ENCODE measurements at places on chromosomes 5 and 9.
A peak's percentile ranks its signal among the peaks of the same experiment; 100 is the strongest.

GRCh38 chr9:131423171-131423581, 29.3 kb downstream of the PRRC2B start:
- DNase-seq = no peak

- no peak for DNase-seq
Observed at GRCh38 chr5:36790847-36791246, 85.7 kb upstream of the NIPBL start.

GRCh38 chr5:120152472-120152871, 311.6 kb upstream of the PRR16 start:
- no peak for DNase-seq

DNA sequence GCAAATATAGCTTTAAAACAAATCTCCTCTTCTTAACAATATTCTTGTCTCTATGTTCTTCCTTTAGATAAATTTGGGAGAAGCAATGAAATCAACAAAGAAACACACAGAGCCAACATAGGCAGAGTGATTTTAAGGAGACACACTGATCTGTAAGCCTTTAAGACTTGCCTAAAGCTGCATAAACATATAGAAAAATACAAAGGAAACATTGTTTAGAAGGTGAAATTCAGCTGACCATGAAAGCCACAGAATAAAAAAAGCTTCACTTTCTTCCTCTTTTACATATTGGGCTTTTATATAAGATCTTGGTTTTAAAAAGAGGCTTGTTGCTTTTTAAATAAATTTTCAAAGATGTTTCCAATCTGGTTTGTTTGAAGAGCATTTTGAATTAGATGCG, 1277.5 kb downstream of the EFNA5 start:
- DNase-seq = peak; percentile 32

GRCh38 chr5:160133918-160134304, 14.7 kb upstream of the PWWP2A start:
- no peak for DNase-seq

DNA sequence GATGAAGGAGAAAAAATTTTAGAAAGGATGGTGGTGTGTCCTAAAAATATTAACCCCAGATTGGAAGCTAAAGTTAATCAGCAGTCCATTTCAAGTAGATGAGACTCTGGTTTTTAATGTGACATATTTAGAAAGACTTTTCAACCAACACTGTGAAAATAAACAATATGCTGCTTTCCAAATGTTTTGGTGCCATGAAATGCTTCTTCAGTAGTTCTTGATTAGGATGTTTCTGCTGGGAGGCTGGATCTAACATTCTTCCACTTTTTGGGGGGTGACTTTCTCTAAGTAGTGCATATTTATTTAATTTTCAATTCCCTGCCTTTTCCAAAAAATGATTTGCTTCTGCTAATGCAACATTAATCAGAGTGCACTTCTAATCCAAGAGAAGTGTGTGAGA, 593.3 kb upstream of the DMAC1 start:
- no peak for DNase-seq

DNA sequence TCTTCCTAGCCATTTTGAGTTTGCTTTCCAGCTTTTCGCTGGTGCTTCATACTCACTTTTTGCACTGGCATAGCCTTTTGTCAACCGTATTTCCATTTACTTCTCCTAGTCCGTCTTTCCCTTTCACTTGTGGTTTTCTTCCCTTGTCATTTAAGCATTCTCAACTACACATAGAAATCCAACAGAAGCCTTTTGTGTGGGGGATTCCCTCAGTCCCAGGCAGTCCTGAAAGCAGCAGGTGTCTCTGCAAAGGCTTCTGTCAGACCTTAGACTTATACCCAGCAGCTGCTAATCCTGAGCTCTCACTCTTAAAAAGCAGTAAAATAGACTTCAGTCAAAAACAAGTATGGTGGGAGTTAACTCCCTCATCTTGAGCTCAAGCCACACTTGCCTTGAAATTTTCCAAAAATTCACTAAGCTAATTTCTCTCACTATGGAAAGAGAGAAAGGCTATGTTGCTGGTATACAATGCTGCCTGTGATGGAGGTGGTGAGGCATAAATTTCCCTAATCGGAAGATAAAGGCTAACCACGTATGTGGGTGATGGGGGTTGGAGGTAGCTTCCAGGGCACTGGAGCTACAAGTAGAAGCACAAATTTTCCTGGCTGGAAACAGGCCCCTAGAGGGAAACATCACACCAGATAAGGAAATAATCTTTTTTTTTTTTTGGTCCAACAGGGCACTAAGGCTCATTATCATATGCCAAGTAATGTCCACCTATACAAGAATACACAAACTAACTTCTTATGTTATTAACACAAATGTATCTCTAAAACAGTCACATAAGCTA, 34.8 kb upstream of the IFNK start:
- DNase-seq = peak; percentile 13

GRCh38 chr5:135814316-135814715, 20.1 kb upstream of the SLC25A48 start:
- no peak for DNase-seq

DNA sequence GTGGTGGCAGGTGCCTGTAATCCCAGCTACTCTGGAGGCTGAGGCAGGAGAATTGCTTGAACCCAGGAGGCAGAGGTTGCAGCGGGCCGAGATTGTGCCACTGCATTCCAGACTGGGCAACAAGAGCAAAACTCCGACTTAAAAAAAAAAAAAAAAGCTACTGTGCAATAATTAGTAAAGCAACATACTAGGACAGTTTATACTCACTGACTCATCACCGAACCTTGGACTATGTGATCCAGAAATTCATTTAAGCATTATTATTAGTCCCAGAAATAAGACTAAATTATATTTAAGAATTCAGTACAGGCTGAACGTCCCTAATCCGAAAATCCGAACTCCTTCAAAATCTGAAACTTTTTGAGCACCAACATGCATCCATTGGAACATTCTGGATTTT, 37.8 kb downstream of the GOLPH3 start:
- no peak for DNase-seq

DNA sequence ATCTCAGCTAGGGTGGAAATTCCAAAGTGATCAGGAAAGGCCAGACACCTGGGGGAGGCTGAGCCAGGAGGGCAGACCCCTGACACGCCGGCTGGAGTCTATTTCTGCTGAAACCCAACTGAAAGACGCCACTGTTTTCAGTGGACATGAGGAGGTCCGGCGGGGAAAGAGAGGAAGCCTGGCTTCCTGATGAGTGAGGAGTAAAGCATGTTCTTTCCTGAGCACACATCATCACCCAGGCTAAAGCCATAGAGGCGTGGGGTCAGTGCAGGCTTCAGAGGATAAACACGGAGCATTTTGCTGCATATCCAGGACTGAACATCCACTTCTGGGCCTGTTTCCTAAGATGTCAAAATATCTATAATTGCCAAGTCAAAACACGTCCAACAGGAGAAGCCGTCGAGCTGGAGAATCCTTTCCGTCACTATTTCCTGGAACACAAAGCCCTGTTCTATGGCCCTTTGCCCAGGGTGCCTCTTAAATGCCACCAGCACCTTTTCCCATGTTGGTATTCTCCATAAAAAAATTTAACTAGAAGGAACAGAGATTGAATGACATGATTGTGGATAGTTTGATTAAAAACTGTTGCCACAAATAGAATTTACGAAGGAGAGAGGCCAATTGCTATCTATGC, 597.9 kb upstream of the ADAMTS16 start:
- no peak for DNase-seq

DNA sequence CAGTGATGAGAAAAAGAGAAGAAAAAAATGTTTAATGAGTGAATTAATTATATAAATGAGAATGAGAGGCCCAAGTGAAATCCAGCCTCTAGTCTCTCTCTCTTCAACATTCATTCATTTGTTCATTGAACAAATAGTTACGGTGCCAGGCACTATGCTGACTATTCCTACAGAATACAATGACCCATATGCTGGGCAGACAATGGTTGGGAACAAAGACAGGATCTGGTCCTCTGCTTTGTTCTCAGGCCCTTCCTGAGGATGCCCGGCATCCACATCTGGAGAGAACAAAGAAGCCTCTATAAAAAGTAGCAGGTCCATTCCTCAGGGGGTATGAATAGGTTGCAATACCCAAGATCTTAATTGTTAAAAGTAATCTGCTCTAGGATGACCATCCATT, 6.9 kb downstream of the ADAM19 start:
- no peak for DNase-seq

GRCh38 chr5:133129289-133129688, 77.5 kb downstream of the HSPA4 start:
- DNase-seq = no peak

- no peak for DNase-seq
Observed at GRCh38 chr5:121735618-121736017, 116.1 kb upstream of the FTMT start.

DNA sequence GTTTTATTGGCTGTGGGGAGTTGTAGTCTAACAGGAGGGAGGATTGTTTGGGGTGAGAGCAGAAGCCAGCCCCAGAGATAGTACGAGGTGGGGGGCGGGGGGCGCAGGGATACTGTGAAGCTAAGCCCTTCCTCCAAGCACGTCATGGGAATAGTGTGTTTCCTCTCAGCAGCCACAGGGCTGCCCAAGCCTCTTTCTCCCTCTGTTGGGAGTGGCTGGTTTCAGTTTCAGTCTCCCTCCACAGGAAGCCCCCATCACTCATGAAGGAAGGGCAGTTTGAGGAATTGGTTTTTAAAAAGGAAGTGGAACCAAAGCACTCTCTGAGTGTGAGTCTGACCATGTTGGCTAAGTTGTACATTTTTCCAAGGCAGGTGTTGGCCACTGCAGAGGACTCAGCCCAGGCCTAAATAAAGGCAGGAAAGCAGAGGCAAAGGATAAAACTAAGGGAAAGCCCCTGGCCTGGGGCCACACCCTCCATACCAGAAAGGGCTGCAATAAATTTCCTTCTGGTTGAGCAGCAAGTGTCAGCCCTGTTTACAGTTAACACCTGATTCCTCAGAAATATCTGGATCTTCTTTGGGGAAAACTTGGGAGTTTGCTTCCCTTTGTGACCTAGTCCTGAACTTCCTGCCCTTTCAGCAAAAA, 3.2 kb downstream of the RAB24 start:
- DNase-seq = peak; percentile 91

Data from hematopoietic multipotent progenitor cell (in vitro differentiated cells).